SJSA1 (cell line): ENCODE measurements at places on chromosomes 11 and 22. TPM values are rescaled to one million over a fixed set of nuclear protein-coding genes. Genes with fewer than 3 reads are reported as not detected.

DNA sequence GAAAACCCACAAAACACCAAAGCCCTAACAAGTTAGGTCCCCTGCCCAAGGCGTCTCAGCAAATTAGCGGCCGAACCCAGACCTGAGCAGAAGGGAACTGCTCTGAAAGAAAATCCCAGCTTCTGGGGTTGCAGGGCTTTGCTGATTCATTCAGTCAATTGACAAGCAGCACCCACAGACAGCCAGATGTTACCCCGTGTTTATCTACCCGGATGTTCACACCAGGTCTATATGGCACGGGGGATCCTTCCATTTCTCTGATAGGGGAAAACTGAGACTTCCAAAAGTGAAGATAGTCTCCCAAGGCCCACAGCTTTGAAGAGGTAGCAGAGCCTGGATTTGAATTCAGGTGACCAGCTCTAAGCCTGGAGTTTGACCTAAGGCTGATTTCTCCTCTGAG lies 14.0 kb upstream of the OAF start:
- DNase-seq, result no peak

- no peak for DNase-seq
These were observed 344 bp downstream of the IFT27 start for GRCh38 chr22:36775586-36775963.

- no peak for DNase-seq
These were observed 8.5 kb downstream of the RAB30 start for GRCh38 chr11:83063073-83063754.

DNA sequence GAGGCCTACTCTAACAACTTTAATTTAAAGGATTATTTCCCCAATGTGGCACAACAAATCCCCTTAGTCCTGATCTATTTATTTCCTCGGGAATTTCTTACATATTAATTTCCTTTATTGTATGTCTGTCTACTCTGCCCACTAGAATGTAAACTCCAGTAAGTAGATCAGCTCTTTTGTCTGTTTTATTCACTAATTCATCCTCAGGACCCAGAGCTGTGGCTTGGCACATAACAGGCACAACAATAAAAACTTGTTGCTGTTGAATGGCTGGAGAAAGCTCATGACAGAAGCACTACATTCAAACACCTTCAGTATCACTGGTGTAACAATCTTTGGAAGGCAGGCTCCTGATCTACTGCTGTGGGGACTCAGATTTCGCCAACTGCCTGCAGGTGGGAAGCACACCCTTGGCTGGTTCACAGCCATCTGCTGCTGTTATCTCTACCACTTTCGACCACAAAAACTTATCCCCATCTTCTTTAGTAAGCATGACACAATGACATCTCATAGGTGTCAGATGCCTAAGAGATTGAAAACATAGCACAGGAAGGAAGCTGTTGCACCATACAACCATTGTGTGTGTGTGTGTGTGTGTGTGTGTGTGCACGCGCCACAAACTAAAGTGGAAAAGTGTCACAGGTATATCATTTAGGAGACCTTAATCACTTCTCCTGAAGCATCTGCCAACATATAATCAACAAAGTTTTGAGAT lies 11.9 kb downstream of the HIRA start:
- DNase-seq, result no peak

DNA sequence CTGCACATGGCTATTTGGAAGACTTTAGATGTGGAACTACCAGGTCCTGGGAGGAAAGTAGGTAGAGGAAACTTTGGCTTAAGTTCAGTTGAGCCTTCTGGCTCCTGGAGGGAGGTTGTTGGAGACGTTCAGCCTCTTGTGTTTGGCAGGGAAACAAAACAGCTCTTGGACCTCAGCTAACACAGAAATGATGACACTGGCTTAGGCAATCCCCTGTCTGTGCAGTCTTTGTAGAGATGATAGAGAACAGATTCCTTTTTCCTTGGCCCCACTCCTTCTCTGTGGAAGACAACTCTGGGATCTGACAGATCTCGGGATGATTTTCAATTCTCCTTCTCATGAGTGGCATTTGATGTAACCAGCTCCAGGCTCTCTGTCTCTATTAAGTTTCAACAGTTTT lies 428.5 kb downstream of the TMEM135 start:
- DNase-seq, result no peak

Gene PIWIL4
- total RNA-seq, result 0.05 TPM in 1 of 2 replicates, not detected in the other
